ENCODE measurements at places on chromosomes 2 and 18.

- no peak for DNase-seq
Measured at GRCh38 chr2:239177908-239178307, 222.9 kb downstream of the HDAC4 start.

GRCh38 chr2:197079832-197080555 is 153.5 kb upstream of the PGAP1 start:
- no peak for DNase-seq

GRCh38 chr2:54675738-54676137 is 47.7 kb upstream of the EML6 start:
- no peak for DNase-seq

DNA sequence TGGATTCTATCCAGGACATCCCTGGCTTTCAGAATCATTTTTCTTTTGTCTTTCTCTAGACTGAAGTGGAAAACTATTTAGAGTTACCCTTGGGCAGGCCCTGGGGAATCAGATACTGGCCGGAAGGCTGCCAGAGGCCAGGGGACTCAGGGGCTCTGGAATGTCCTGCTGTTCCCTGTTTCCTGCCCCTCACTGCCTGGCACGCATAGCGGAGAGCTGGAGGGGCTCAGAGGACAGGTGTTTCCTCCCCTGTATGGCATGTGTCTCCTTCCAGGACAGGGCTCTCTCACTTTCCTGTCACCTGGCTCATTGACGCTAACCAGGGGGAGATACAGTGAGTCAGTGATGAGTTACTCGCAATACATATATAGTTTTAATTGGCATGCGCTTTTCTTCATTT is 38.8 kb downstream of the DYSF start:
- no peak for DNase-seq
